ENCODE measurements at places on chromosomes 11 and 22.

DNA sequence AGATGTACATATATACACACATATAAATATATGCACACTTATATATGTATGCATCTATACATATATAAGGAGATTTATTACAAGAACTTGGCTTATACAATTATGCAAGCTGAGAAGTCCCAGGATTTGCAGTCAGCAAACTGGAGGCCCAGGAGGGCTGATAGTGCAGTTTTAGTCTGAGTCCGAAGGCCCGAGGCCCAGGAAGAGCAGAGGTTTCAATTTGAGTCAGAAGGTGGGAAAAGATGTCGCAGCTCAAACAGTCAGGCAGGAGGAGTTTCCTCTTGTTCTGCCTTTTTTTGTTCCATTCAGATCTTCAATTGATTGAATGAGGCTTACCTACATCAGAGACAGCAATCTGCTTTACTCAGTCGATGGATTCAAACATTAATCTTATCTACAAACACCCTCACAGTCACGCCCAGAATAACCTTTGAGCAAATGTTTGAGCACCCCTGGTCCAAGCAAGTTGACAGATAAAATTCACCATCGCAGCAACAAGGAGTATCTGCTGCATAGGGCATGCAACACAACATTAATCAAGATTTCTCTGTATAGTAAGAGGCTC is 4.0 kb upstream of the SGSM1 start:
- DNase-seq, result no peak

GRCh38 chr11:47524291-47524874 is 28.5 kb downstream of the CELF1 start:
- peak; percentile 49 for DNase-seq

- DNase-seq, result no peak
These were observed 6.9 kb downstream of the RAB3IL1 start for GRCh38 chr11:61910187-61911127.

- DNase-seq, result no peak
These were observed 2.0 kb downstream of the CYTH4 start for GRCh38 chr22:37284126-37284804.

DNA sequence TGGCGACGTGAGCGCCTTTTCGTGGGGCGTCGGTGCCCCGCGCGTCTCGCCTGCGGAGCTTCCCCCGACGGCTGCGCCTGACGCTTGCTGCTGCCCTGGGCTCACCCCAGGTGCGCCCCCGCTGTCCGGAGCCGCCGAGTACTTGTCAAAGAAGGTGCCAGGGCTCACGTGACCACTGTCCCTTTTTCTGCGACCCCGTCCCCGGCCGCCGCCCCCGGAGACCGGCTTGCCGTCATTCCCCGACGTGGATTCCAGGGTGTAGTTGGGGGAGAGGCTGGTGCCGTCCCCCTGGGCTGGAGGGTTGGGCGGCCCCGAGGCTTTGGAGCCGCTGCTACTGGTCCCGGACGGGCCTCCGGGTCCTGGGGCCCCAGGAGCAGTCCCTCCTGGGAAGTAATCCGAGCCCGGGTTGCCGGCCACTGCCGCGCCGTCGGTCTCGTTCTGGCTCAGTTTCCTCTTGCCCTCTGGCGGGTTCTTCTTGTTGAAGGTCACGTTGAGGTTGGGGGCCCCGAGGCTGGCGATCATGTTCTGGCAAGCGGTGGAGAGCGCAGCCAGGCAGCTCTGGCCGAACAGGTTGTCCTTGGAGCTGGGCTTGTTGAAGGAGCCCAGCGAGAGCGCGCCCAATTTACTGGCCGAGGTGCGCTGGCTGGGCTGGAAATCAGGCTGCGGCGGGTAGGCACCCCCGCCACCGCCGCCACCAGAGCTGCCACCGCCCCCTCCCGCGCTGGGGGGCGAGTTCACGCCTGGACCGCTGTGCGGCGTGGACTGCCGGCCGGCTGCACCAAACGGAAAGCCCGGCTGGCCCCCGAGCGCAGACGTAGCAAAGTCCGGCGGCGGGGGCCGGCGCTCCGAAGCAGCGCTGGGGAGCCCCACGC is 3.8 kb downstream of the MN1 start:
- DNase-seq, result no peak

- no peak for DNase-seq
These were observed 13.9 kb downstream of the NEAT1 start for GRCh38 chr11:65436412-65437032.

DNA sequence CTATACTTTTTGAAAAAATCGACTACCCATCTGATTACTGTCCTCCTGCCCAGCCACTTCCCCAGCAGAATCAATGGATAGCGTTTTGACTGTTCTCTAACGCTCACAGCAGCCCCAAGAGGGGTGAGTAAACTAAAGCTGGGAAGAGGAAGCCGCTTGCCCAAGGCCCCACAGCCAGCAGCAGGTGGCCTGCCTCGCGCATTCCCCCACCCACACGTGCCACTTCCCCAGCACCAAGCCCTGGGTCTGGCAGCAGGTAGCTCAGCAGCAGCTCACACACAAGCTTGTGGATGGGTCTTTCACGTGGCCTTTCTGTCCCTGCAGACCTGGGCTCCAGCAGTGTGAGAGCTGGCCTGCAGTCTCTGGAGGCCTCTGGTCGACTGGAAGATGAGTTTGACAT is 34.3 kb downstream of the TOM1 start:
- no peak for DNase-seq

GRCh38 chr22:47304854-47305253 is 542.4 kb downstream of the TBC1D22A start:
- no peak for DNase-seq

GRCh38 chr11:87193756-87194470 is 156.2 kb downstream of the TMEM135 start:
- DNase-seq, result no peak

DNA sequence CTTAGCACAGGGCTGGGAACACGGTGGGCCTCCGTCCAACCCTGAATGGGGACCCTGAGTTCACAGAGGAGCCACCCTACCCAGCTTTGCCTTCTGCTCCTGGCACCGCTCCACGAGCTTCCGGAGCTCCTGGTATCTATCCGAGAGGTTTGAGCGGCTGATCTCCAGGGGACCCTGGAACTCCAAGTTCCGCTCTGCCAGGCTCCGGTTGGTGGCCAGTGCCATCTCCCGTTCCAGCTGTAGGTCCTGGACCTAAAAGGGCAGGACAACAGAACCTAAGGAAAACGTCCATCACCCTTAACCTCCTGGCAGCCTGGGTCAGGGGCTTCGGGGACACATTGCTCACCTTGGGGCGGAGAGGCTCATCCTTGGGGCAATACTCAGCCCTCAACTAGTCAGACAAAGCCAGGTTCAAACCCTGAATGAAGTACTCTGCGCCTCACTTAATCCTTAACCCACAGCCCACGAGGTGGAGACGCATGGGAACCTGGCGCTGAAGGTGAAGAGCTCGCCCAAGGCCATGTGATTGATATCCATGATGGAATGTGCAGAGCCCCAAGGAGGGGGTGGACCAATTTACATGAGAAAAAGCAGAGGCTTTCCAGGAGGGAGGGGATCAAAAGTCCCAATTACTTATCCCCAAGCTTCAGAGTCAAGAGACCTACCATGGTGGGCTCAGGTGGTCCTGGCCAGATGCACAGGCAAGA is 27.1 kb downstream of the VPS37C start:
- no peak for DNase-seq

- no peak for DNase-seq
These were observed 113.7 kb downstream of the FEZ1 start for GRCh38 chr11:125382314-125382791.

GRCh38 chr11:12860827-12861226 is 148.3 kb upstream of the RASSF10 start:
- DNase-seq, result no peak

GRCh38 chr11:118581057-118581456 is 8.8 kb downstream of the ARCN1 start:
- no peak for DNase-seq

DNA sequence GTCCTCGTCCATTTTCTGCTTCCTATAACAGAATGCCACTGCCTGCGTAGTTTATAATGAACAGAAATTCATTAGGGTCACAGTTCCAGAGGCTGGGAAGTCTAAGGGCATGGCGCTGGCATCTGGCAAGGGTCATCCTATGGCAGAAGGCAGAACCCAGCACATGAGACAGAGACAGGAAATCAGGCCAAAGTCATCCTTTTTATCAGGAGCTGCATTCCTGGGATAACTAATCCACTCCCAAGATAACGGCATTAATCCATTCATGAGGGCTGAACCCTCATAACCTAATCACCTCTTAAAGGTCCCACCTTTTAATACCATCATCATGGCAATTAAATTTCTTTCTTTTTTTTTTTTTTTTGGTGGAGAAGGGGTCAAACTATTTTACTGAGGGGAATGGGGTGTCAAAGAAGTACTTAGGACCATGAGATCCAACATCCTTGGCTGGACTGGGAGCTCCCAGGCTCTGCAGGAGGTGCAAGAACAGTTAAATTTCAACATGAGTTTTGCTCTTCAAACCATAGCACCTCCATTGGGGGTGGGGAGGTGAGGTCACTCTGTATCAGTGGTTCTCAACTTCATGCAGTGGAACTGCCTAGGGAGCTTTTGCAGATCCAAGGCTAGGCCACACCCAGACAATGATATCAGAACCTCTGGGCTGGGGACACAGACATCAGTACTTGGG is 4.4 kb downstream of the TMEM109 start:
- DNase-seq, result no peak

DNA sequence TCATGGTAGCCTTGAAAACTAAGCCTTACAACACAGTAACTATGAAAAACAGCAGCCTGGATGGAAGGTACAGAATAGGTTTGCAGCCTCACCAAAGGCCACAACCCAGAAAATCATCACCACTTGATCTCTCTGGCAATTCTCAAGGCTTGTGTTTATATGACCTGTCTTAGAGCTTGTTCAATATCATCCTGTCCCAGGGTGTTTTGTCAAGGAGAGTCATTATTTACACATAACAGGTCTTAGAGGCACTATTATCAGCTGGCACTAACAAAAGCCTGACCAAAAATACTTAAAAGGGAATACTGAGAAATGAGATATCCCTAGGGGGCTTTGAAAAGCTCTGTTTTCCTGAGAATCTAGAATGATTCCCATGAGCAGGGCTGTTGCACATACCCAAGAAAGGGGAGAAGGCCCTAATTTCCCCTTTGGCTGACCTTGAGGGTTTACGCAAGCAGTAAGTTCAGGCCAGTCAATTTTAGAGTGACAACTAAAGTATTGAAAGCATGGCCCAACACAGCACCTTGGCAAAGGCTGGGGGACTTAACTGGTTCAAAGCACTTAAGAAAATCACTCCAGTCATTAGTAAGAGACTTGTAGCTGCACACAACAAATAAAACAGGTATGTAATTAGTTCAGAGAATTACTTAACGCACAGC is 7.9 kb downstream of the SC5D start:
- no peak for DNase-seq

DNA sequence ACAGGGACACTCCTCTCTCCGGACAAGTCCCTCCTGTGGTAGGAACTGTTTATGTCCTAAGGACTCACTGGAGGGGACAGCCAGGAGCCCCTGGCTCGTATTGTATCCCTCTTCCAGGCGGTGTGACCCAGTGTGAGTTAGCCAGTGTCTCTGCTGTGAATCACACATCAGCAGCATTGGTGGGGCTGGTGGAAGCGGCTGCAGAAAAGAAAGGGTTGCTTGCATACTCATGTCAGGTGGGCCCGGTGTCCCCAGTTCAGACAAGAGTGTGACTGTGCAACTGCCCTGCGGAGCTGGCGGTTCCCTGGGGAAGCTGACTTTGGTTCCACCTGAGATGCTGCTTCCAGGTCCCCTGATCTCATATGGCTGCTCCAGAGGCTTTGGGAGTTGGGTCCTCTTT is 99.4 kb downstream of the ZBTB16 start:
- DNase-seq, result no peak
